ENCODE measurements at places on chromosomes 3 and 15.

GRCh38 chr3:72847751-72848702 is at the start of gene SHQ1:
Gene SHQ1, minus strand, starts transcription at chr3:72848445. Its CDS starts 105 bp downstream, at chr3:72848340.
- DNase-seq, result peak; percentile 89

- DNase-seq, result no peak
These were observed 45.1 kb downstream of the ZBTB38 start for GRCh38 chr3:141413391-141413790.

- DNase-seq, result no peak
These were observed 18.1 kb downstream of the FBN1 start for GRCh38 chr15:48627260-48627940.

DNA sequence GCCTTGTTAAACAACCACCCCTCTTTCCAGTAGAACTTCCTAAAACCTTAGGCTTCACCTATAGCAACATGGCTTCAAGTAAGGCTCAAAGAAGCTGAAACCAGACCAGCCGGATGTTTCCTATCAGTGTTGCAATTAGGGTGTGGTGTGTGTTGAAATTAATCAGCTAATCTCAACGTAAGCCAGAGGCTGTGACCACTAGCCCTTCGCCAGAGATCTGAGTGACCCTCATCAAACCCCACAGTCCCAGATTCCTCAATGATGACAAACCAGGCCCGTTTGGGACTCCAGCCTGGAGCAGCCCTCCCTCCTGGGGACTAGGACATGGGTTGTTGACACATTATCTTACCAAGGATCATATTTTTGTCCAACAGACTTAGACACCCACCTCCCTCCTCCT is 27.3 kb downstream of the CYP11A1 start:
- DNase-seq, result no peak

- DNase-seq, result no peak
These were observed 7.8 kb upstream of the NR2F2 start for GRCh38 chr15:96322536-96323318.

DNA sequence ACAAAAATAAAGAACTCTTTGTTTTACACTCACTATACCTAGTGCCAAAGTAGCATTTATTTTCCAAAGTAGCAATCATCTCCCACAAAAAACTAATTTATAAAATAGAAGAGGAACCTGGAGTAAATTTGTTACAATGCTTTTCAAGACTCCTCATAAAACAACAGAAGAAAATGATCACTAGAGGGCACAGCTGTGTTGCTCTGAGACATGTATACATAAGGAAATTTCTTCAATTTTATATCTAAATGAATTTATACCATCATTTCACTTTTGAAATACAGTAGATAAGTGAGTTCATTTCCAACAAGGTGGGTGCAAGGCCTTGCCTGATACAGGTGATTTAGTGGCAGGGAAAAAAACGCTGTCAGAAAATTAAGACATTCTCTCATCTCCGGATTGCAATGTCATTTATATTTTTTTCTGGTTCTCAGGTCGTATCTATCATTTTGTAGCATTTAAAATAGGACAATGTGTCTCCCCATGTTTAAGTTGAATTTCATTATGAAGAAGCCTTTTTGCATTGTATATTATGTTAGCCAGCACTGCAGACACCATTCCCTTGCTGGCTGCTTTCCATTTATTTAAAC is 25.3 kb upstream of the ARHGEF26 start:
- DNase-seq, result no peak

DNA sequence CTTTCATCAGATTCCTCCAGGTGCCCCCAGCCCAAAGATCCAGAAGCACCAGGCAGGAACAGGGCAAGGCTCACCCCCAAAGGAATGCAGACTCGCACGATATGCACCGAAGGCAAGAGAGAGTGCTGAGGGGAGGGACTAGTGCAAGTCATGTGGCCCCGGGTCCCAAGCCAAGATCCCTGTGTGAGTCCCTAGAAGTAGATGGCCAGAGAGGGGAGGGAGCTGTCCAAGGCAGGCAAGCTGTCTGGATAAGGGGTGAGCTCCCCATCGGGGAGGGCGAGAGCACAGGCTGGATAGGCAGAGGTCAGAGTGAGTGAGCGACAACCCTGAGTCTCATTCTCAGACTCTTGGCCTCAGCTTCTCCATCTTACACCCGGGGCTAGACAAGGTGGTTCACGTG is 171.5 kb upstream of the LINGO1 start:
- no peak for DNase-seq

DNA sequence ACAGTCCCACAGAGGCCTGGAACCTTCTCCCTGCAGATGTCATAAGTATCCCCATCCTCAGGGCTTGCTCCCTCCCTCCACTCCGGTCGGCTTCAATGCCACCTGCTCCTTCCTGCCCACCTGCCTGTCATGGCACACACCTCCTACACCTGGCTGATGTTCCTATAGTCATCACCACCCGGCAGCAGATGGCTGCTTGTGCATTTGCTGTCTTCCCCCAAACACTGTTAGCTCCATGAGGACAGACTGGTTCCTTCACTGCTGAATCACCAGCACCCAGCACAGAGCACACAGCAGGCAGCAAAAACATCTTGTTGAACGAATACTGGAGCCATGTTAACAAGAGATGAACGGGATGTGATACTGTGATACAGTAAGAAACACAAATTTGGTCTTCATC is 14.8 kb downstream of the TARS3 start:
- no peak for DNase-seq

DNA sequence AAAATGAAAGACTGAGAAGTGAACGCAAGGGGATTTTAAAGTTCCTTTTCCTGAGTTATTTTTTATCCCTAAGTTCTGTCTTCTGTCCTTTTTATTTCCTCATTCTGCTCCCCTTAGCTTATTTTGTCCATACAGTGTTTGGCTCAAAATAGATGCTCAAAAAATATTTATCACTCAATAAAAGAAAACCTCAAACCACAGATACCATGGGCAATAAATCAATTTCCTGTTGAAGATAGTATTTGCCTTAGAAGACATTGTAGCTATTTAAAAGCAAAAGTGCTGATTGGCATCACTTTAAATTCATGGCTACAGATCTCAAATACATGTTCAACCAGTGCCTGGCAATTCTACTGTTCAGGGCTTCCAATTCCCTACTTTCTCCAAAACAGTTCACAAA is 316.5 kb upstream of the ADAMTS9 start:
- no peak for DNase-seq

- DNase-seq, result no peak
These were observed 323.5 kb downstream of the RORA start for GRCh38 chr15:60905587-60905986.

- no peak for DNase-seq
These were observed 122.7 kb upstream of the RASGRP1 start for GRCh38 chr15:38687340-38687739.

GRCh38 chr15:71106802-71107500 is 8.3 kb upstream of the THSD4 start:
- no peak for DNase-seq

GRCh38 chr3:16546186-16547010 is 32.9 kb upstream of the RFTN1 start:
- DNase-seq, result no peak

DNA sequence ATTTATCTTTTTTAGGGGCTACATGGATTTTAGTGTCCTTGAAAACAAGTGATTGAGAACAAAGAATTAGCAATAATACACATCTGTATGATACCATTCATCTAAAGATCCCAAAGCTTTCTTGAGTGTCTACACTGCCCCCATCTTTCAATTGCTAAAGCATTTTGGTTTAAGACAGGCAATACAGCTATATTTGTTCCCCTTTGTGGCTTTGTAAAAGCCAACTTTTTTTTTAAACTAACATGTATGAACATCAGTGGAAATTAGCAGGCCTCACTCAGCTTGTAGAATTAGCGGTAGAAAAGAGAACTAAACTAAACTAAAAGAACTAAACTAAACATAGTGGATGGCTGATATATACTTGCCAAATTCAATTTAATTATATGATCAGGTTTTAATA is 449.6 kb downstream of the MECOM start:
- no peak for DNase-seq

GRCh38 chr15:101368086-101368780 is 73.2 kb upstream of the SNRPA1 start:
- no peak for DNase-seq

GRCh38 chr3:194756791-194757325 is 71.2 kb downstream of the FAM43A start:
- no peak for DNase-seq

- no peak for DNase-seq
These were observed 513.2 kb upstream of the GOLIM4 start for GRCh38 chr3:168608926-168609325.

DNA sequence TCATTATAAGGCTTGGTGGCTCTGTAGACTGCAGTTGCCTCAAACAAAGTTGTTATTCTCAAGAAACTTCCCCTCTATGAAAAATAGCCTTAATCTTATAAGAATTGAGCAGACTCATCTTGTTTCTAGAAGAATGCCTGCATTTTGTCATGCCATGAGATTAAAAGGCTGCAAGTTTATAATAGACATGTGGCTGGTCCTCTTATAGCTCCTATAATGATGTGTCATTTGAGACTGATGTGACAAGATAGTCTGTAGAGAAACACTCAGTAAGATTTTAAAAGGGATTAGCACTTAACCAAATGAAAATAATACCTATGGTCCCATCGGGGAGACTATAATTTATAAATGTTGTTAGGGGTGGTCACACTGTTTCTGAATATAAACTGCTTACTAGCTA is 312.5 kb downstream of the OXSM start:
- no peak for DNase-seq

DNA sequence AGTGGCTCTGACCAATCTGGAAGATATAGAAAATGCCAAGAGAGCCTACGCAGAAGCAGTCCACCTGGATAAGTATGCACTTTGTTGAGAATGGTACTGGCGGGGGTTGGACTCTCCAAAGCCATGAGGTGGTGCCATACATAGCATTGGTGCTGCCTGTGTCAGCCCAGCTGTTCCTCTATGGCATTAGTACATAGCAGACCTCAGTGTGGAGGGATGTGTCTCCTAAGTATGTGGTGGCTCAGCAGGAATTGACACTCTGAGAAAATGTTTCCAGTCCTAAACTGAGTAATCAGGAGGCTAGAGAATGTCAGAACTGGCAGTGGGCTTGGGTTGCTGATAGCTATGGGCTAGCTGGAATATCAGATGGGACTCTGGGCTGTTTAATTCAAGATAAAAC is 48.4 kb downstream of the ADPGK start:
- no peak for DNase-seq

GRCh38 chr3:29282427-29283230 is 1.8 kb downstream of the RBMS3 start:
- DNase-seq, result no peak

DNA sequence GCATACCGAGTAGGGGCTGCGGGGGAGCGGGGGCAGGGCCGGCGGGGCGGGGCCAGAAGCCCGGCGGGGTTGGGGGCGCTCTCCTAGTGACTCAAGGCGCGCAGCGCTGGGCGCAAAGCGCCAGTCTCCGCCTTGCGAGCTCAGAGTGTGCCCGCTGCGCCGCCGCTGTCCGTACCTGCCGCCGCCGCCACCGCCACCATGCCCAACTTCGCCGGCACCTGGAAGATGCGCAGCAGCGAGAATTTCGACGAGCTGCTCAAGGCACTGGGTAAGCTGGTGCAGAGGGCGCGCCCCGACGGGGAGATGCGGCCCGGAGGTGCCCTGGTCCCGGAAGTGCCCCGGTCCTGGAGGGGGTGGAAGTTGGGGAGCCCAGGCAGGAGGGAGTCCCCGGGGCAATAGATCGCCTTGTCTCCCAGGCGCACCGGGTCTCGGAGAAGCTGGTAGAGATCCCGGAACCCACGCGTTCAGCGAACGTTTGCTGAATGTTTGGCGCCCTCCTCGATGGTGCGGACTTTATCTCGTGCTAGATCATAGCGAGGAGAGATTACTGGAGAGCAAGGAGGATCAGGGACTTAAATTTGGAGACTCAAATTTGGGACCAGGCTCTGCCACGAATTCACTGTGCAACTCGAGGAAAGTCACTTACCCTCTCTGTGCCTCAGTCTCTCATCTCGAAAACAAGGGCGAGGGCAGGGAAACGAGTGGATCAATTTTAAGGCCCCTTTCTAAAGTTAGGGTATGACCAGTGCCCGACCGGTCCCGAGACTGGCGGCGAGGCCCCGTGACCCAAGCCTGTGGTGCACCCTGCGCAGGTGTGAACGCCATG is at the start of gene CRABP1:
Gene CRABP1, plus strand, starts transcription at position 123 of the 826 bp plus-strand sequence. Its CDS starts 76 bp downstream, at position 199.
- no peak for DNase-seq

GRCh38 chr15:77057685-77058084 is 13.2 kb downstream of the TSPAN3 start:
- no peak for DNase-seq

DNA sequence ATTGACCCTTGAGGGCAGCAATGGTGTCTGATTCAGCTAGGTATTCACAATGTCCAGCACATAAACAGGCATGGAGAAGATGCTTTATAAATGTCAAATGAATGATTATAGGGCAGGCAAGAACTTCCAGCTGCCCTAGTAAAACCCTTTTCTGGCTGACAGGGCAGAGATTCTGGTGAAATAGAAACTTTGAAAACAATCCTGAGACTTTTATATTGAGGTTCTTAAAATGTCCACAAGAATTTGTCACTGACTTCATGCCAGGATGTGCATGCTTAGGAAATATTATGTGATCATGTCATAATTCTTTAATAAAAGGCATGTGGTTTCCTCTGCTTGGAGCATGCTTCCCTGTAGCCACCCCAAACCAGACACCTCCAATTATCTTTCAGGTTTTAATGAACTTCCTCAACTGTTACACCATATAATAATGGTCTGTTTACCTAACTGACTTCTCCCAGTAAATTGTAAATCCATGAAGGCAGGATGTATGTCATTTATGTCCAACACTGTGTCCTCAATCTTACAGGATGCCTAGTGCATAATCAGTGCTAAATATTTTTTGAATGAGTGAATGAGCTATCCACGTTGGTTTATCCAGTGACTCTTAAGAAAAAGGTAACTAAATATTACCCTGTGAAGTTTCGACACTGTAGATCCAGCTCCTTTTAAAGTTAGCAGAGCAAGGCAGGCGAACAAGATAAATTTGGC is 43.4 kb upstream of the CLRN1 start:
- DNase-seq, result no peak

GRCh38 chr3:57943525-57944495 is 64.4 kb upstream of the FLNB start:
- no peak for DNase-seq

DNA sequence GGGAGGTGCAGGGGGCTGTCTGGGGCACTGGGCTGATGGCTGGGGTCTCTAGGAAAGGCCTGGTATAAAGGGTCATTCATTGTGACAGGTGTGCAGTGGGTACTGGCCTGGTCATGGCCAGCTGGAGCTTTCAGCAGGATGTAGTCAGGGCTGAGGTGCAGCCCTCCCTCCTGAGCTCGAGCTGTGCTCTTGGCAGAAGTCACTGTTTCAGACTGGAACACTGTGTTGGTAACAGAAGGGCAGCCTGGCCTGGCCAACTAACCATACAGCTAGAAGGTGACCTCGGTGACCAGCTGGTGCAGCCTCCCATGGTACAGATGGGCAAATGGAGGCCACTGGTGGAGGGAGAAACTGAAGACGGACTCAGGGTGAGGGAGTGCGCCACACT is 34.4 kb upstream of the LCTL start:
- no peak for DNase-seq

DNA sequence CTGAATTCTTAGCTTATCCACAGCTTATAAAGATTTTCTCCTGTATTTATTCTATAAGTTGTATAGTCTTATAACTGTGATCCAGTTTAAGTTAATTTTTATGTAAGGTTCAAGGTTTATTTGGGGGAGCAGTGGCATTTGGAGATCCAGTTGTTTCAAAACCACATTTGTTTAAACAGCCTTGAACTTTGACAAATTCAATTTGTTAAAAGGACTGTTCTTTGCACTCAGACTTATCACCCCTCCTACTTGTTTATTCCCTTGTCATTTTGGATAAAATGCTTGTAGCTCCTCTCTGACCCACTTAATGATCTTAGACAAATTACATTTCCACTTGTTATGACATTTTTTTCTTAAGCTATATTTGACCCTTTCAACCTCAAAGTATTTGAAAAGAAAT is 327.8 kb downstream of the DOCK3 start:
- no peak for DNase-seq
